ENCODE measurements at places on chromosomes 7 and 10.

- DNase-seq, result no peak
Observed at GRCh38 chr7:74226633-74227032, 16.8 kb downstream of the LAT2 start.

GRCh38 chr10:73406846-73407245 is 7.0 kb downstream of the ANXA7 start:
- DNase-seq, result no peak

GRCh38 chr7:140275069-140275965 is 98.5 kb upstream of the KDM7A start:
- no peak for DNase-seq

GRCh38 chr7:41428381-41428780 is 274.5 kb downstream of the INHBA start:
- DNase-seq, result no peak

- DNase-seq, result no peak
Observed at GRCh38 chr7:130381468-130382312, 1.4 kb downstream of the CPA1 start.

- DNase-seq, result no peak
Observed at GRCh38 chr7:40611095-40611871, 476.5 kb downstream of the SUGCT start.

GRCh38 chr10:100184426-100184825 is 1.4 kb downstream of the ERLIN1 start:
- no peak for DNase-seq

All from activated T-cell treated with anti-CD3 and anti-CD28 coated beads, Interleukin-2, amount 50 U/mL, for 48 hours (primary cell).